ENCODE measurements at places on chromosomes 11 and 22.

DNA sequence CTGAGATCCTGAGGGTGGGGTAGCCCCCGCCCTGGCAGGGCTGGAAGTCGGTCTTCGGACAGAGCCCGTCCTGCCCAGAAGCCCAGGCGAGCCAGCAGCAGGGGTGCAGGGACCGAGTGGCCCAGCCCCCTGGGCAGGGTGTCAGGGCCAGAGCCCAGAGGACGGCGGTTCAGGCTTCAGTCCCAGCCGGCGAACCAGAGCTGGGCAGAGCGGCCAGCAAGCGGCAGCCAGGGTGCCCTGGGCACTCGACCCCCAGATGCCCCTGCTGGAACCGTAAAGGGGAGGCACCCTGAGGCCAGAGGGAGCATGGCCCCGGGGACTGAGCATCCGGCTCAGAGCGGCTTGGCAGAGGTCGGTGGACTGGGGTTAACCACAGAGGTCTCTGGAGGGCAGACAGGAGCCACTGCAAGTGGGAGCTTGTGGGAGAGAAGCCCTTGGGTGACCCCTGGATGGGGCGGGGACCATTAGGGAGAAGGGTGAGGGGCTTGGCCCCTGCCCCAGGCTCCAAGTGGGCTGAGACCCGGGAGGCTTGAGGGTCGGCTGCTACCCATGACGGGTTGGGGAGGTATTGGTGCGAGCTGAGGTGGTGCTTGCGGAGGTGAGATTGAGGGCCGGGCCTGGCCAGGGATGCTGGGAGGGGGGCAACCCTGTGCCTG is 15.9 kb downstream of the LSP1 start:
- DNase-seq = no peak

DNA sequence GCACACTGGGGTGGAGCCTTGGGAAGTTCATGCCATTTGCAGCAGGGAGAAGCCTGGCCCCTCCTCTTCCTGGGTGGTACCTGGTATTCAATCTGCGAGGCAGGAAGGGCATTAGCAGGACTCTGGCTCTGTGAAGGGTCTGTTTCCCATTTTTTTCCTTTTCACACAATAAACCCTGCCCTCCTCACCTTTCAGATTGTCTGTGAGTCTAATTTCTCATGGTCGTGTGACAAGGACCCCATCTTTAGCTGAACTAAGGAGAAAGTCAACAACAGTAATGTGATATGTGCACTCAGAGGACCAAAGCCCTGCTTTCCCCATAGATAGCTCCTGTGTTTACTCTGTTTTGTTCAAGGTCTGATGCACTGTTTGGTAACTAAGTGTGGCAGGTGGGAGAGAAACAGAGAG is 26.6 kb upstream of the CASP4 start:
- no peak for DNase-seq

GRCh38 chr22:42142771-42143461 is 12.3 kb upstream of the CYP2D6 start:
- no peak for DNase-seq

DNA sequence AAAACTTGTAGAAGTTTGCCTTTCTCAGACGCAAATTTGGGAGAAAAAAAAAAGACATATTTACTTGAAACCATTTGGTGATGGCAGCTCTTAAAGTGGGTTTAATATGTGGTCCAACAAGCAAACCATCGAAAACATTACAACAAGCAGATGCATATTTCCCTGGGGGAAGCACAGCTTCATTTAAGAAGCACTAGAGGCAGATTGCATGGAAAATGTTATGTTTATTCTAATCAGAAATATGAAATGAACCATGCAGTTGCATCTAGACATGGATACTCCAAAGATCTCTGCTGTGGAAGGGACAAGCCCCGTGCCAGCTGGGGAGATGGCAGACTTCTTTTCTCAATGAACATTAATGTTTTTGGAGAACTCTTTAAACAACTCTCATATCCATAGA is 57.4 kb upstream of the PARVA start:
- no peak for DNase-seq

DNA sequence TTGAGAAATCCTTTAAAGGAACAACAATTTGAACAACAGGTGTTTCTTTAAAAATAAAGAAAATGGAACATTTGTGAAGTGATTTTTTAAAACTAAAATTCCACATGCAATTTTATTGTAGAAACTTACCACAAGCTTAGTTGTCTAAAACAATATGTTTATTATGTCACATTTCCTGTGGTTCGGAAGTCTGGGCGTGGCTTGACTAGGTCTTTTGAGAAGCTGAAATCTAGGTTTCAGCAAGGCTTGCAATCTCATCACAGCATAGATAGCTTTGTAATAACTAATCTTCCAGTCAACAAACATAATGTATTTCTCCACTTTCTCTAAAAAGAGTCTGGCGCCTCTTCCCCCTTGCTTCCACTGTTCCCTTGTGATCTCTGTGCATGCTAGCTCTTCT is 27.0 kb downstream of the MS4A6A start:
- DNase-seq = no peak

DNA sequence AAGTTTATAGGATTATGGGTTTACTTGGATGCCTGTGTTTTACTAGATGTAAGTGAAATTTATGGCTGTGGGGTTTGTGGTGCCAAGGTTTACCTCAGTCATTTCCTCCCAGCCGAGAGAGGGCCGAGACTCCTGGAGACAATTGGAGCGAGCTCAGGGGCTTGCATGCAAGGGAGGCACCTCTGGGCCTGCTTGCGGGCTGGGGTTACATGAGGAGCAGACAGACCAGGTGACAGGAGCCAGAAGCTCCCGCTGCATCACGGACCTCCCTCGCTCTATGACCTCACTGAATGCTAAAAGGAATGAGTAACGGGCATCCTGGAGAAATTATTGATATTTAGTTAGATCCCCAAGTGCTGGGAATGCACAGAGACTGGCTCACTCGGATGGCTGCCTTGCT is 275.2 kb upstream of the KIRREL3 start:
- DNase-seq = no peak

- no peak for DNase-seq
Observed at GRCh38 chr22:22761963-22762772, 117.8 kb downstream of the GGTLC2 start.

GRCh38 chr11:2387266-2387987 is 10.3 kb downstream of the CD81 start:
- no peak for DNase-seq

DNA sequence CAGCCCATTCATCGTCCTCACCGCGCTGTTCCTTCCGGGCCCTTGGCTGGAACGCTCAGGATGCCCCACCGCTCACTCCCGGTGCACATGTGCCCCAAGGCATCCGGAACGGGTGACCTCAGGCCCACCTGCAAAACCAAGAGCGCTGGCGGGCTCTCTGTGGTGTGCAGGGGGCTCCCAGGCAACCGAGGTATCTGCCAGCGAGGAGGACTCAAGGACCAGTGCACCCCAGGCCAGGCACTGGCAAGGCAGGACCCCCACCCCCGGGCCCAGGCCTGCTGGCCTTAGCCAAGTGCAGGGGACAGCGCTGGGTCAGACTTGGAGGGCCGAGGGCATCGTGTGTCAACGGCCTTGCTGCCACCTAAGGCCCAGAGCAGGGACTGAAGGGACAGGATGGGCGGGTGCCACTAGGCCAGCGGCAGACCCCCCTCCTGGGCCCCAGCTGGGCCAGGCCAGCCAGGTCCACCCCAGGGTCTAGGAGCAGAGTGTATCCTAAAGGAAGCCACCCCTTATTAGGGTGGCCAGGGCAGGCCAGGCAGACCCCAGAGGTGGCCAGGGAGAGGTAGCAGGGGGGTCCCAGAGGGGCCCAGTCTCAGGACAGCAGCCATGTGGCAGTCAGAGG is 8.5 kb downstream of the TNNT3 start:
- no peak for DNase-seq

DNA sequence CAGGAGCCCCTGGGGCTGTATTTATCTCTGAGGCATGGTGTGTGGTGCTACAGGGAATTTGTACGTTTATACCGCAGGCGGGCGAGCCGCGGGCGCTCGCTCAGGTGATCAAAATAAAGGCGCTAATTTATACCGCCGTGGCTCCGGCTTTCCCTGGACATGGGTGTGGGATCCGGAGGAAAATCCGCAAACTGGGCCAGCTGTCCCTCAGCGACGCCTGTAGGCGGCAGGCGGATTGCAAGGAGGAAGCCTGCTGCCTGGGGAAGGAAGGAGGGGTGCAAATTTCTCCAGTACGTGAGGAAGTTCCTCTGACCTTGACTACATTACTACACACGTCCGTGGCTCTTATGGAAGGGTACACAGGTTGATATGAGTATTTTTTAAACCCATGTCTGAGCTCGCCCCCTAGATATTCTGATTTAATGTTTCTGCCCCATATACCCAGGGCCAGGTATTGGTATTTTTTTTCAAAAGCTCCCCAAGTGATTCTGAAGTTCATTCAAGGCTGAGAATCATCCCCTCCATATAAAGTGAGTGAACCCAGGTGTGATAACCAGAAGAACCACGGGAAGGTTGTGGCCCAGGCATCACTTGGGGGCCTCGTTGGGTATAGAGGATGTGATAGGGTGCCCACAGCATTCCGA is 2.8 kb downstream of the MYOD1 start:
- no peak for DNase-seq

DNA sequence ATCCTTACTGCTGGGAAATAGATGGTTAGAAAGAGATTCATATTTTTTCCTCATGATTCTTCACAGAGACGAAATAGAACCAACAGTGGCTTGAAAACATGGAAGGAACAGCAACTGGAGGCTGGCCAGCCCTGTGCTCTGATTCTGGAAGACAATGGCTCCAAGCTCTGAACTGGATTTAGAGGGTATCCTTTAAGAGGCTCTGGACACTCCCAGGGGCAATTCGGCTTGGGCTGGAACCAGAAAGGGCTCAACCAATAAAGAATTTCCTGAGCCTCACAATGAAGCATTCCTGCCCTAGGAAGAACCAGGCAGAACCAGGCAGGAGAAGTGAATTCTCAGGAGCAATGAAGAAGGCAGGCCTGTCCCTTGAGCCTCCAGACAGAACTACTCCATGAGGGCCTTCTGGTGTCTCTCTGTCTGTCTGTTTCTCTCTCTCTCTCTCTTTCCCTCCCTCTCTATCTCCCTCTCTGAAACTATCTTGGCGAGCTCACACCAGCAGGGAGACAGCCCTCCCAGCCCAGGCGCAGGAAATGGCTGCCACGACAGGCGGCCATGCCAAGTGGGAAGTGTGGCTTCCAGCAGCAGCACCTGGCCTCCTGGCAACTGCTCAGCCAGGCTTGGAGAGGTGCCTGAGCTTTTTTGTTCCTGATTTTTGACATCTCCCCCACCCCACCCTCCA is 93.3 kb downstream of the RCN1 start:
- no peak for DNase-seq

DNA sequence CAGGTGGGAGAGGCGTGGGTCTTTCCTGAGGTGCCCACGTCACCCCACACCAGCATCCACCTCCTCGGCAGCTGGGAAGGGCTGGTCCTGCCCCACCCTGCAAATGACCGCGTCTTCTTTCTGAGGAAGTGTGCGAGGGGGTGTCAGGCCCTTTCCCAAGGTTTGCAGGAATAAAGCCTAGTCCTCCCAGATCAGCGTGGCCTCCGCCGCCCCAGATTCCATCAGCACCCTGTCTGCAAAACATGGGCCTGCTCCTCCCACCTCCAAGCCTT is 14.4 kb upstream of the SLC39A13 start:
- DNase-seq = no peak

- DNase-seq = no peak
Observed at GRCh38 chr22:20796731-20797130, 22.8 kb downstream of the SERPIND1 start.

DNA sequence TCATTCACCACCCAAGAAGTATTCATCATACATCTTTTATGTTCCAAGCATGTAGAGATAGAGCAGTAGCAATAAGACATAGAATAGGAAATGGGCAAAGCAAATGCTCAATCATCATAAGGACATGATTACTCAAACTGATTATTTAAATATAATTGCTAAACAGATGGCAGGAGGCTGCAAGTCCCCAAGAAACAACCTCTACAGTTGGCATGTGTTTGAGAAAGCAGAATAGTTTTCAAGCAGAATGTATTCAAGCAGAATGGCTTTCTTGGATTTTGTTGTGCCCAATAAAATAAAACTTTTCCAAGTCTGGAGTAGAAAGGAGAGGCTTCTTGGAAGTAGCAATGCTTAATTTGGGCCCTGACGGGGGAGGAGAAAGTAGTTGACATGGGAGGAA is 86.5 kb upstream of the SYN3 start:
- DNase-seq = no peak

- DNase-seq = no peak
Observed at GRCh38 chr22:39940757-39941305, 19.4 kb upstream of the TMA7B start.

DNA sequence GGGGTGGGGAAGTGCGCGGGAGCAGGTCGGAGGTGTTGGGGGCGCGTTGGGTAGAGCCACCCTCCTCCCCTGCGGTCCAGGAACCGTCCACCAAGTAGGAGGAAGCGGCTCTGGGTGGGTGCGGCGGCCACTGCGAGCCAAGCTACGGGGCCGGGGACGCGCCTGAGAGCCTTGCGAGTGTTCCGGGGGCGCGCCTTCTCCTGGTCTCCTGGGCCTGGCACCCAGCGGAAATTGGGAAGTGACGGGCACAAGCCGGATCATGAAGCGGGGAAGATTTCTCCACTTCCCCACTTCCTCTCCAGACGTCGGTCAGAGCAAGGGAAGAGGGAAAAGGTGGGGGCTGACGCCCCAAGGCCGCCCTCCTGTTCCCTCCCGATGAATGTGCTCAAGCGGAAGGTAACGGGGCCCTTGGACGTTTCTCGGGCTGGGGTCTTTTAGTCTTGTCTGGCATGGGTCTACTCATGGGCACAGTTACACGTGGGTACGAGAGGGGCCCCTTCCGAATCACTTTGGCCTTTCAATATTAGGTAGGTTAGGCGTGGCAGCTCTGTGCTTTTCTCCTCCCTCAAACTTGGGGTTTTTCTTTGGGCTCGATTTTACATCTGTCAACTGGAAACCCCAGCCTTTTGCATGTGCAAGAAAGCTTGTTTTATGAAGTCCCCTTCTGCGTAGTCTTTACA is 865 bp downstream of the RBM14 start:
- no peak for DNase-seq

GRCh38 chr11:639332-639955 is 2.4 kb downstream of the DRD4 start:
- no peak for DNase-seq

- no peak for DNase-seq
Observed at GRCh38 chr22:35133702-35134380, 67.9 kb downstream of the ISX start.

DNA sequence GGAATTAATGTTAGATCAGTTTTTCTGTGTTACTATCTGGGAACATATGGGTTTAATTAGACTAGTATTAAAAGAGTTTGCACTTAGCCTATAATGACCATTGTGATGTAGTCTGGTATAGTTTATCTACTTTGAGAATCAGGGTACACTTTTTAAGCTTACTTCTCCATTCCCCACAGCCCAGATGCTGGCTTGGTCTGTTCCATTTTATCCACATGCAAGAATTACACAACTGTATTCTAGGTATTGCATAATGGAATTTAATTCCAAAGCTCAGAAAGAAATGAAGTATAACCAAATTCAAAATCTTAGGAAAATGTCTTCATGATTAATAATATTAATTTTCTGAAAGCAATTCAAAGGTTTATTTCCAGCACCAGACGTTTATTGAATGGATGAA is 122.2 kb upstream of the PDGFD start:
- DNase-seq = no peak

GRCh38 chr11:111798279-111798678 is 32.1 kb upstream of the PPP2R1B start:
- no peak for DNase-seq
